ENCODE measurements at places on chromosomes 6 and 20.
A peak's percentile ranks its signal among the peaks of the same experiment; 100 is the strongest.

DNA sequence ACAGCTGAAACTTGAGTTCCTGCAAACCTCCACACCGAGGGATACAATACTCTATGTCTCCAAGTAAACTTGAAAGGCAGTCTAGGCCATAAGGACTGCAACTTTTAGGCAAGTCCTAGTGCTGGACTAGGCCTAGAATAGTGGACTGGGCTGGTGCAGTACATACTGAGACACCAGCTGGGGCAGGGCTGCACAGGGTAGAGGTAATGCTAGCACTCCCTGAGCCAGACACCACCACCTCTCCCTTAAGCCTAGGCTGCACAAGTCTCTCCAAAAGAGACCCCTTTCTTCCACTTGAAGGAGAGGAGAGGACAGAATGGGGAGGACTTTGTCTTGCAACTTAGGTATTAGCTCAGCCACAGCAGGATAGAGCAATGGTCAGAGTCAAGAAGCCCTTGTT lies 65.7 kb upstream of the PTPRK start:
- DNase-seq: no peak
- peaks cover 5% of the 10 kb centered on the region for H3K36me3 ChIP-seq
- no peak overlapping the region for H3K4me3 ChIP-seq

DNA sequence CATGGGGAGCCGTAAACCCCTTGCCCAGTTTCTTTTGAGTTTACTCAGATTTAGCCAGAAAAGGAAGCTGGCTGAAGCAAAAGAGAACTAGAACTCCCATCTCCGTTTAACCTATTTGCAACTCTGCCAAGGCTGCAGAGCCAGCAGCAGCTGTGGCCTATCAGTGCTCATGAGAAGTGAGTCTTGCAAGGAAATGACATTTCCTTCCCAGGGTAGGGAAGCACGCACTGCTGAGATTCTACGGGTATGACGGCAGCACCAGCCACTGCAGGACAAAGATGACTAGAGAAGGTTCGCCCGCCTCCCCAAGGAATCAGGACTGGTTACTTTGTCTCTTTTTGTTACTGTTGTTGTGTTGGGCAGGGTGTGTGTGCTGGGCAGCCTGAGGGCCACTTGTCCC lies 47.6 kb downstream of the PPP1R3G start:
- no peaks in the 10 kb centered on the region for H3K36me3 ChIP-seq
- H3K4me3 ChIP-seq: no peak overlapping the region
- peaks cover 10% of the 10 kb centered on the region for H3K4me1 ChIP-seq
- no peaks in the 10 kb centered on the region for H3K27me3 ChIP-seq
- DNase-seq: no peak
- H3K27ac ChIP-seq: peak overlapping the region; percentile 87

DNA sequence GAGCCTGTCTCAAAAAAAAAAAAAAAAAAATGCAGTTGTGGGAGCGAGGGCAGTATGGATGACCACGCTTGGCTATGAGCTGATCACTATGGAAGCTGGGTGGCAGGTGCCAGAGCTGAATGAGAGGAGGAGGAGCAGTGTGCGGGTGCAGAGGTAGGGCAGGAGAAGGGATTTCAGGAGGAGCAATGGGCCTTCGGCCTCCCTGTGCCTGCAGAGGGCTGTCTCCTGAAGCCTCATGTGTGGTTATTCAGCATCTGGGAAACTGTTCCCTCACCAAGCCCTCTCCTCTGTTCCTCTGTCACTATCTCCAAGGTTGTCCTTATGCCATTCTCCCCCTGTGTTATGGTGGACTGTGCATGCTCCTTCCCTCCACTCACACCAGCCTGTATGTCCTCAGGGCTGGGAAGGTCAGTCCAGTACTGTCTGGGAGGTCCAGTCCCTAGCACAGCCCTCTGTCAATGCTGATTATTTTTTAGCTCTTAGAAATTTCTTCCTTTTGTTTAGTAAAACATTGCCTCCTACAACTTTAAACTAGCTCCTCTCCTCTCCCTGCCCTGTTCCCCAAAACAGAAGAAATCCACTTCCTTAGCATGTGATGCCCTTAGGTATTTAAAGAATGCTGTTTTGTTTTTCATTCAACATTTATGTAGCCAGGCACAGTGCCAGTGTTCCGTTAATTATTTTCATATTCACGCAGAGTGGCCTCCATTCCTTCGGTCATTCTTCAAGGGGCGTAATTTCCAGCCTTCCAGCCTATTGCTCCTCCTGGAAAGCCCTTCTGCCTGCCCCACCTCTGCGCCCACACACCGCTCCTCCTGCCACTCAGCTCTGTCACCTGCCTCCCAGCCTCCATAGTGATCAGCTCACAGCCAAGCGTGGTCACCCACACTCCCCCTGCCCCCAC lies 48.9 kb downstream of the CNBD2 start:
- H3K36me3 ChIP-seq: no peaks in the 10 kb centered on the region
- peaks cover 23% of the 10 kb centered on the region for H3K4me1 ChIP-seq
- peak overlapping the region; percentile 52 for H3K4me3 ChIP-seq
- H3K27me3 ChIP-seq: no peaks in the 10 kb centered on the region

GRCh38 chr6:64985726-64986125 lies 721.3 kb downstream of the EYS start:
- H3K27ac ChIP-seq: no peak overlapping the region
- H3K4me3 ChIP-seq: no peak overlapping the region
- DNase-seq: no peak

- H3K27ac ChIP-seq: peak overlapping the region; percentile 66
- H3K27me3 ChIP-seq: peaks cover 1% of the 10 kb centered on the region
- peaks cover 15% of the 10 kb centered on the region for H3K4me1 ChIP-seq
- DNase-seq: no peak
Measured at GRCh38 chr6:117829594-117830319, 77.3 kb upstream of the SLC35F1 start.

DNA sequence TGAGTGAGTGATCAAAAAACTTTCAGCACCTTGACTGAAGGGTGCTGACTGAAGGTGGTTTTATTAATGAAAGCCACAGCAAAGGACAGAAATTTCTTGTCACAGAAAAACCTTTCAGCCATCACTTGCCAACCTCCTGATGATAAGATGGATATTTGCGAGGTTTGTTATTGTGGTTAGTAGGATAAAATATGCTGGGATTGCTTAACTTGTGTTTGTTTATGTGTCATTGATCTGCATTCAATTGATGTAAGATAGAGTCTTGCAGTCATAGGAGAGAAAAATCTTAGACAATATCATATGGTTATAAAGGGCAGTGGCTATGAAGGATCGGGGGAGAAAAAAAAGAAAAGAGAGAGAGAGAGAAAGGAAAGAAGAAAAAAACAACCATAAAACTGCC lies 1.2 kb downstream of the TSBP1 start:
- H3K4me1 ChIP-seq: no peaks in the 10 kb centered on the region
- H3K27ac ChIP-seq: no peak overlapping the region
- no peak overlapping the region for H3K4me3 ChIP-seq
- H3K36me3 ChIP-seq: no peaks in the 10 kb centered on the region
- DNase-seq: no peak
- peaks cover 7% of the 10 kb centered on the region for H3K27me3 ChIP-seq

- H3K27me3 ChIP-seq: no peaks in the 10 kb centered on the region
- peak overlapping the region; percentile 55 for H3K4me3 ChIP-seq
- no peaks in the 10 kb centered on the region for H3K36me3 ChIP-seq
- no peak for DNase-seq
Measured at GRCh38 chr6:100257793-100258395, 206.8 kb downstream of the SIM1 start.

DNA sequence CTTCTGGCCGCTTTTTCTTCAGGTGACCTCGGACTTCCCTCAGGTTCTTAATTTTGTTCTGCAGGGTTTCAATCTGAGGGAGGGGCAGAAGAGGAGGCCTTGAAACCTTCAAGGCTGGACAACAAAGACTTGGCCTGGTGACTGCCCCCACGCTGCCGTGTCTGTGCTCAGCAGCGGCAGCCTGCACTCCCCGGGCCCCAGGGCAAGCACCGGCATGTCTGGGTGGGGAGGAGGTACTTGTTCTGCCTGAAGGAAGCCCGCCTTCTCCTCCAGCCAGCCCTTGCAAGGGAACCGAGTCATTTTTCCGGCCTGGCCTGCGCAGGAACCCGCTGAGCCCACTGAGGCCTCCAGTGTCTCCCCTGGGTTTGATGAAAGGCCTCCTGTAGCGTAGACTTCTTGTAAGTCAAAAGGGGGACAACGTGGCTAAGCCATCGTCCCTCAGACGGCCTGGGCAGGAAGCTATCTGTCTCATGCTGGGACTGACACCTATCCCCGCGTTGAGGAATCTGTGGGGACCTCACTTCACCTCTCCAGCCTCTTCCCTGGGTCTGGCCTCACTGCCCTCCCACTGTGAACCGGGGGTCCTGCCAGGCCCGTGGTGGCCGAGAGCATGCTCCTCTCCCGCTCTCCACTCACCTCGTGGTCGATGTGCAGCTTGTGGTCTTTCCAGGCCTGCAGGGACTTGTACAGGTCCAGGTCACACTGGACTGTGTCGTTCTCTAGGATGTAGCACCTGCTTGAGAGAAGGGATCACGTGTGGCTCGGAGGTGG lies 119.9 kb downstream of the SULF2 start:
- H3K36me3 ChIP-seq: peaks cover 14% of the 10 kb centered on the region
- H3K27ac ChIP-seq: no peak overlapping the region

GRCh38 chr6:128209771-128210170 lies 308.9 kb upstream of the THEMIS start:
- H3K36me3 ChIP-seq: no peaks in the 10 kb centered on the region
- DNase-seq: no peak

DNA sequence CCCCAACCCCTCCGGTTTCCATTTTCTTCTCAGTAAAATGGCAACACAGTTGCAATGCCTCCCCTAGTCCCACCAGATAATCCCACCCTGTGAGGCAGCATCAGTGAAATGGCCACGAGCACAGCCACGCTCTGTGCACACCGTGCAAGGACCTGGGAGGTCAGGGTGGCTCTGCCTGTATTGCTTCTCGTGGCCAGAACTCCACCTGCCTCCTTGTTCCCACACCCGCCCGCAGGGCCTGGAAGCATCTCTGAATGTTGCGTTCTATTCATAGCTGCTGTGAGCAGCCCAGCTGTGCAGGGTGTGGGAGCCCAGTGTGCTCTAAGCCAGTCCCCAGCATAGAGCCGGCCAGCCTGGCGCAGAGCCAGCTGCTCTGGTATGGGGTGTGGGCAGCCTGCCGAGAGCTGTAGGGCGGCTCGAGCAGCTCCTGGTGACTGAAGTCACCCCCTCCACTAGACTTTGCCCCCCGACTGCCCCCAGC lies 161.1 kb downstream of the DLL1 start:
- no peaks in the 10 kb centered on the region for H3K36me3 ChIP-seq
- DNase-seq: peak; percentile 93
- H3K4me3 ChIP-seq: no peak overlapping the region
- peaks cover 6% of the 10 kb centered on the region for H3K4me1 ChIP-seq
- peak overlapping the region; percentile 77 for H3K27ac ChIP-seq
- H3K27me3 ChIP-seq: peaks cover 14% of the 10 kb centered on the region

GRCh38 chr6:169904051-169904922 lies 152.9 kb downstream of the ERMARD start:
- H3K36me3 ChIP-seq: no peaks in the 10 kb centered on the region
- peaks cover 14% of the 10 kb centered on the region for H3K27me3 ChIP-seq
- H3K27ac ChIP-seq: no peak overlapping the region
- H3K4me3 ChIP-seq: no peak overlapping the region
- DNase-seq: no peak

DNA sequence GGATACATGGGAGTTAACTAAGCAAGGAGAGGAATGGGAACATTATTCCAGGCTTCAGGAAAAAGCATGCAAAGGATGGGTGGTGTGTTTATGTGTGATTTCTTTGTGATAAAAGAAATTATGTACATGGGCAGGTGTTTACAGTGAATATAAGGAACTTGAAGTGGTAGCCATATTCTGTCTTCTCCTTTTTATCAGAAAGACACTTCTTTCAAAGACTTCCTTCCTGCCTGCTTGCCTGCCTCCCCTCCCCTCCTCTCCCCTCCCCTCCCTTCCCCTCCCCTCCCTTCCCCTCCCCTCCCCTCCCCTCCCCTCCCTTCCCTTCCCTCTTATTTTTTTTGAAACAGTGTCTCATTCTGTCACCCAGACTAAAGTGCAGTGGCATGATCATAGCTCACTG lies 14.4 kb downstream of the CYB5R4 start:
- H3K4me3 ChIP-seq: no peak overlapping the region
- no peak for DNase-seq
- H3K36me3 ChIP-seq: peaks cover 2% of the 10 kb centered on the region
- no peak overlapping the region for H3K27ac ChIP-seq
- no peaks in the 10 kb centered on the region for H3K27me3 ChIP-seq
- peaks cover 21% of the 10 kb centered on the region for H3K4me1 ChIP-seq

GRCh38 chr20:1894471-1894950 lies 696 bp upstream of the SIRPA start:
- H3K36me3 ChIP-seq: no peaks in the 10 kb centered on the region
- no peak for DNase-seq
- H3K27ac ChIP-seq: no peak overlapping the region
- H3K27me3 ChIP-seq: no peaks in the 10 kb centered on the region
- peak overlapping the region; percentile 75 for H3K4me3 ChIP-seq
- H3K4me1 ChIP-seq: peaks cover 42% of the 10 kb centered on the region

DNA sequence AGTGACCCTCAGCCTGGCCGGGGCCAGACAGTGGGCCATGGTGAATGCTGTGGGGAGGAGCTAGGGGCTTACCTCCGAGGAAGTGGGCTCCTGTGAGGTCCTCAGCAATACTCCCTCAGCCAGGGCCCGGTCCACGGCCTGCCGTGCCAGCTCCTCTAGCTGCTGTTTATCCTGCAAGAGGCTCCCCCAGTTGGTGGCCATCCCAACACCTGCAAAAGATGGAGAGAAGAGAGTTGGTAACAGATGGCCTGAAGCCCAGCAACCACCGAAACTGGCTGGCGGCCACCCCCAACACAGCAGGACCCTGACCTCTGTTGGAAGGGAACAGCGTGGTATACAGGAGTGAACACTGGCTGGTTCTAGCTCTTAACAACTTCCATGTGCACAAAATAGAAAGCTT lies 4.0 kb downstream of the GSS start:
- H3K36me3 ChIP-seq: peaks cover 12% of the 10 kb centered on the region
- no peak overlapping the region for H3K4me3 ChIP-seq

- no peak overlapping the region for H3K27ac ChIP-seq
- H3K36me3 ChIP-seq: peaks cover 1% of the 10 kb centered on the region
- H3K27me3 ChIP-seq: peaks cover 15% of the 10 kb centered on the region
- H3K4me3 ChIP-seq: no peak overlapping the region
- H3K4me1 ChIP-seq: peaks cover 9% of the 10 kb centered on the region
Measured at GRCh38 chr6:85344996-85345395, 104.9 kb upstream of the NT5E start.

DNA sequence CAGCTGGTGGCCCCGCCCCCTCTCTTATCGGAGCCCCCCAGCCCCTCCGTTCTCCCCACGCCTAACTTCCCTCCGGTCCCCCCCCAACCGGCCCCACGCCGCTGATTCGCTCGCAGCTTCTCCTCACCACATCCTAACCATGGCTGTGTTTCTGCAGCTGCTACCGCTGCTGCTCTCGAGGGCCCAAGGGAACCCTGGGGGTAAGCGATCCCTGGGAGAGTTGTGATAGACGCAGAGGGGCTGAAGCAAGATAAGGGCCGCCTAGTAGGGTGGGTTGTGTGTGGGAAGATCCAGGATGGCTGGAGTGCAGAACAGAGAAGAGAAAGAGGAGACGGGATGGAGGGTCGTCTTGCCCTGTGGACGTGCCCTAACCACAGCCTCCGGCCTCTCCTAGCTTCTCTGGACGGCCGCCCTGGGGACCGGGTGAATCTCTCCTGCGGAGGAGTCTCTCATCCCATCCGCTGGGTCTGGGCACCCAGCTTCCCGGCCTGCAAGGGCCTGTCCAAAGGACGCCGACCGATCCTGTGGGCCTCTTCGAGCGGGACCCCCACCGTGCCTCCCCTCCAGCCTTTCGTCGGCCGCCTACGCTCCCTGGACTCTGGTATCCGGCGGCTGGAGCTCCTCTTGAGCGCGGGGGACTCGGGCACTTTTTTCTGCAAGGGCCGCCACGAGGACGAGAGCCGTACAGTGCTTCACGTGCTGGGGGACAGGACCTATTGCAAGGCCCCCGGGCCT lies at the start of gene MPIG6B:
Gene MPIG6B (plus strand): TSS at position 129 of the 735 bp plus-strand sequence. CDS start 11 bp downstream, at position 140.
- H3K27me3 ChIP-seq: no peaks in the 10 kb centered on the region
- no peak for DNase-seq
- peaks cover 22% of the 10 kb centered on the region for H3K36me3 ChIP-seq
- no peaks in the 10 kb centered on the region for H3K4me1 ChIP-seq
